Activated T-cell treated with anti-CD3 and anti-CD28 coated beads, Interleukin-2, amount 50 U/mL, for 72 hours (primary cell): ENCODE measurements at places on chromosomes 12 and 14. TPM values are rescaled to one million over a fixed set of nuclear protein-coding genes. Genes with fewer than 3 reads are reported as not detected.

DNA sequence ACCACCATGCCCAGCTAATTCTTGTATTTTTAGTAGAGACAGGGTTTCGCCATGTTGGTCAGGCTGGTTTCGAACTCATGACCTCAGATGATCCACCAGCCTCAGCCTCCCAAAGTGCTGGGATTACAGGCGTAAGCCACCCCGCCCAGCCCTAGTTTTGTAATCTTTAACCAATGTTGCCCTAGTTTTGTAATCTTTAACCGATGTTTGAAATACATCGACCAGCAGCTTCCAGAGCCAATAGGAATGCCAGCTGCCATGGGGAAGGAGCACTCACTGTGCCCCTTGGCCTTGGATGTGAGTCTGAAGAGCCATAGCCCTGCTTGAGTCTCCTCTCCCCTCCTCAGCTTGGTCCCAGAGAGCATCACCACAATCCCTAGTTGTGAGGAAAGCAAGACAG, 209.3 kb upstream of the RGS6 start:
- DNase-seq: no peak
- H3K4me3 ChIP-seq: no peak overlapping the region
- no peaks in the 10 kb centered on the region for H3K27me3 ChIP-seq

DNA sequence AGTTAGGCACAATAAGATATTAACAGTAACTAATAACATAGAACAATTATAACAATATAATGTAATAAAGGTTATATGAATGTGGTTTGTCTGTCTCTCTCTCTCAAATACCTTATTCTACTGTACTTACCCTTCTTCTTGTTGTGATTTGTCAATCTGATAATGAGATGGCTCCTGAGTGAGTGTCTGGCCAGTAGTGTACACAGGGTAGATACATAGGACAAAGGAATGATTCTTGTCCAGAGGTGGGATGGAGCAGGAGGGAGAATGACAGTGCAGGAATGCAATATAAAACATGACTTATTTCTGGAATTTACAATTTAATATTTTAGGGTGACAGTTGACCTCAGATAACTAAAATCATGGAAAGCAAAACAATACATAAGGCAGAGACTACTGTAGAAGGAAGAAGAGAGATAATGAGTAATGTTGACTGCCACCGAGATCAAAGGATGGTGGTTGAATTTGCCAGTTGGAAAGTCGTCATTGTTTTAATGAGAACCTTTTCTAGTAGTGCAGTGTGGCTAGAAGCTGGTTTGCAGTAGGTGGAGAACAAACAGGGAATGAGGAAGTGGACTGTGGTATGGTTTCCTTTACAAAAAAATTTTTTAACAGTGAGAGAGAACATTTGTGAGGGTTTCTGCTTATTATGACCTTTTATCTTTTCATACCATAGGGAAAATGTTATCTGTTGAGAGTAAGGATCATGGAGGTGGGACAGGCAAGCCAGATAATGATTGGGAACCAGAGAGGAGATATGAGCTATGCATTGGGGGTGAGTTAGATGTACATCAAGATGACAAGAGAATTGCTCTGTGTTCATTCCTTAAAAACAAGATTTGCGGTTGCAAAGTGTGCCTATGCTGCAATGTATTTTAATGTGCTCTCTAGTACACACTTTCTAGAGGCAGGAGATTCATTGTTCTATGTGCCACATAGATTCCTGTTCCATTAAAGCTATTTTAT, 458.3 kb downstream of the BTG1 start:
- peak overlapping the region; percentile 9 for H3K4me3 ChIP-seq
- no peaks in the 10 kb centered on the region for H3K36me3 ChIP-seq
- no peaks in the 10 kb centered on the region for H3K27me3 ChIP-seq
- H3K27ac ChIP-seq: peak overlapping the region; percentile 48
- peak; percentile 7 for DNase-seq

DNA sequence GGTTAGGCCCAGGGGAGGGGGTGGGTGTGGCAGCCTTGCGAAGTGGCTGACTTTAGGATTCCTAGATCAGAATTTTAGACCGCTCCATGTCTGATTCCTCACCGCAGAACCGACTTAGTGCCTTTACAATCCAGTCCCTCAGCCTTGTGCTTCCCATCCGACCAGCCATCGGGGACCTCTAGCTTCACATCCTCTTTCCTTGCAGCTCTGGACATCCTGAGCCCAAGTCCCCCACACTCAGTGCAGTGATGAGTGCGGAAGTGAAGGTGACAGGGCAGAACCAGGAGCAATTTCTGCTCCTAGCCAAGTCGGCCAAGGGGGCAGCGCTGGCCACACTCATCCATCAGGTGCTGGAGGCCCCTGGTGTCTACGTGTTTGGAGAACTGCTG, 557 bp downstream of the COPS7A start:
- peaks cover 30% of the 10 kb centered on the region for H3K4me1 ChIP-seq
- no peaks in the 10 kb centered on the region for H3K27me3 ChIP-seq
- peak overlapping the region; percentile 95 for H3K4me3 ChIP-seq

The C12orf42 gene
- 0.31 TPM for total RNA-seq

The FAM161B gene
- 2.7 TPM for total RNA-seq
